ENCODE measurements at places on chromosomes 2 and 18. TPM values are rescaled to one million over a fixed set of nuclear protein-coding genes. Genes with fewer than 3 reads are reported as not detected.

- DNase-seq, result no peak
Measured at GRCh38 chr18:55522011-55522410, 66.0 kb downstream of the TCF4 start.

HSPE1 gene
- 427 TPM for polyA plus RNA-seq

ICOS gene
- not detected for polyA plus RNA-seq

DNA sequence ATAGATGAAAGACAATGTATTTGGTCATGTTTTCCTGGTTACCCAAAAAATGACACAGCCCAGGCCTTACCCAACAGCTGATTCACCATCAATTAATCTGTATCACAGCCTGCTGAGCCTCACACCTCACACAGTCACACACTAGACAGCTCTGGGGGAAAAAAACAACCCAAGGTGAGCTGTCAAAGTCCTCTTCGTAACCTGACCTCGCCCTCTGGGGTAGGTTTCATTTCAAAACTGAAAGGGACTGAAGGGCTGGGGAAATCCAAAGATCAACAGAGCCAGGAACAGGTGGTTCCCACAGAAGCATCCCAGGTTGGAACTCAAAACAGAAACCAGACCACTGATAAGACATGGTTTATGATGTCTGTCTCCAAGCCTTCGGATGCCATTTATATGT is 18.2 kb upstream of the PCBP1 start:
- DNase-seq, result no peak

TLX2 gene
- polyA plus RNA-seq, result not detected

- no peak for DNase-seq
Measured at GRCh38 chr2:18740474-18740881, 151.1 kb upstream of the NT5C1B start.

DNA sequence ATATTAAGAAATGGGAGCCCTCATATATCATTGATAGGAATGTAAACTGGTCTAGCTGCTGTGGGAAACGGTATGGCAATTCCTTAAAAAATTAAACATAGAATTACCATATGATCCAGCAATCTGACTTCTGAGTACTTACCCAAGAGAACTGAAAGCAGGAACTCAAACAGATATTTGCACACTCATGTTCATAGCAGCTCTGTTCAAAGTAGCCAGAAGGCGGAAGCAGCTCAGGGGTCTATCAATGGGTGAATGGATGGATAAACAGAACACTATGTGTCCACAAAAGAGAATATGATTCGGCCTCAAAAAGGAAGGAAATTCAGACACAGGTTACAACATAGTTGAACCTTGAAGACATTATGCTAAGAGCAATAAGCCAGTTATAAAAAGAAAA is 135.7 kb upstream of the NDUFV2 start:
- DNase-seq, result no peak

DNA sequence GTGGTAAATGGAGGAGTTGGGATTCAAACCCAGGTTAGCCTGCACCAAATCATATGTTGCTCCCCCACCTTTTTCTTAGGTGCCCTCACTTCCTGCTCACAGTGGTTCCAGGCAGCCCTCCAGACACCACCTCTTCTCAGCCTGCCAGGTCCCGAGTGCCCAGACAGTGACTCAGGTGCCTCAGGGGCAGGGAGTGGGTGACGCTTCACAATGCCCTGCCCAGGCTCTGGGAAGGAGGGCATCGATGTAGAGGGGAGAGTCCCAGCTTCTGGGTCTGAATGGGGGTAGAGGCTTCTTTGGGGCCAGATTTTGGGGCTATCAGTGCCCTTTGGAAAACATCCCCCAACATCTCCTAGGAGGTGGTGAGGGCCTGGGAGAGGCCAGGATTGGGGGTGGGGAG is 5.2 kb upstream of the DNAJB2 start:
- no peak for DNase-seq

- DNase-seq, result no peak
Measured at GRCh38 chr2:108870069-108870644, 83.6 kb downstream of the CCDC138 start.
